Pancreas (tissue), 10 donors: ENCODE measurements at places on chromosomes 7 and 10.

DNA sequence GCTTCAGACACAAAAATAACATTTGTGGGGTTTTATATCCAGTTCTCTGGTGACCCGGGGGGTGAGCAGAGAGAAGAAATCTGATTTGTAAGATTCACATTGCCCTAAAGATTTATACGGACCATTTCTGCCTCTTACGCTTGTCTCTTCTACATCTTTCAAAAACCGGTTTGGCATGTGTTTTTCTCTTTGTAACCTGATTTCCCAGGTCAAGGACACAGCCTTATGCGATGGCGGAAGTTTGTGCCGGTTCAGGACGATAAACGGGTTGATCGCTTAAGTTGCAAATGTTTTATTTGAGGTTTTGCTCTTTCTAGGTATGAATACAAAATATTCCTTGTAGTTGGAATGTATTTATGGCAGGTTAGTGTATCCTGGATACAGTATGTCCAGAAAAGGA, 61.6 kb upstream of the SH2B2 start:
- DNase-seq: no peak

DNA sequence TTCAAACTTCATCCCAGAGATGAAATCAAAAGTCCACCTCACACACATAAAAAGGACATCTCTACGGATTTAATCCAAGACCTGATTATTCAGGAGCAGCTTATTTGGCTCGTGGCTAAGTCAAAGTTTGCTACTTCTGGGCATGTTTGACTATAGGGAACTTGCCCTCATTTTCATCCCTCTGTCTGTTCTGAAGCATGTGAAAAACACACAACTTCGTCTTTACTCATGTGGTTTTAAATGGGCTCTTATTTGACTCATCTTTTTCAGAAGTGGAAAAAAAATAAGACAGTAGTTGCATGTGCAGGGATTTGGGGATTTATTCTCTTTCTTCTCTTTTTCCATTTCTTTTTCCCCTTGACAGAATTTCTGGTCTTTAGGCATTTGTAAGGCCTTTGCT, 295.9 kb downstream of the TFEC start:
- no peak for DNase-seq

DNA sequence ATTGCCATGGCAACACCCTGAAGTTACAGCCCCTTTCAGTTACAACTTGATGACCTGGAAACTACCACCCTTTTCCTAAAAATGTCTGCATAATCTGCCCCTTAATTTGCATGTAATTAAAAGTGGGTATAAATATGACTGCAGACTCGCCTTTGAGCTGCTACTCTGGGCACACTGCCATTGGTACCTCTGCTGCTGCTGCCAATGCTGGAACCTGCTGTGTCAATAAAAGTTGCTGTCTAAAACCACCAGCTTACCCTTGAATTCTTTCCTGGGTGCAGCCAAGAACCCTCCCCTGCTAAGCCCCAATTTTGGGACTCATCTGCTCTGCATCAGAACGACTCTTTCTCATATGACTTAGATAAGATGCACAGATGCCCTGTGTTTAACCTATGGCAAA, 10.2 kb upstream of the FRA10AC1 start:
- DNase-seq: no peak

DNA sequence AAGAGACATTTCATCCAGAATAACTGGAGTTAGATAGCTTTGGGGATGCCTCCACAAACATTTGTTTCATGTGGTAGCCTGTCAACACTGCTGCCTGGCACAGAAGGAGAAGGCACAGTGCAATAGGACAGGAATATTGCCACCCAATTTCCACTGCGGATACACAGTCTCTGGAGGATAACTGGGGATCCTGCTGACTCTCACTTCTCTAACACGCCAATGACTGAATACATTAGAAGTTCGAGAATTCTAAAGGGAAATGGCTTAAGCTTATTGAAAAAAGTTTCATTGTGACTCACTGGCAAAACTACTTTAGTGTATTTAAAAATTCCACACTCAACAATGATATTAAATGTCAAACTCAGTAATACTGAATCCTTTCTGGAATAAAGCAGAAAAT, 12.9 kb downstream of the ARL3 start:
- no peak for DNase-seq

DNA sequence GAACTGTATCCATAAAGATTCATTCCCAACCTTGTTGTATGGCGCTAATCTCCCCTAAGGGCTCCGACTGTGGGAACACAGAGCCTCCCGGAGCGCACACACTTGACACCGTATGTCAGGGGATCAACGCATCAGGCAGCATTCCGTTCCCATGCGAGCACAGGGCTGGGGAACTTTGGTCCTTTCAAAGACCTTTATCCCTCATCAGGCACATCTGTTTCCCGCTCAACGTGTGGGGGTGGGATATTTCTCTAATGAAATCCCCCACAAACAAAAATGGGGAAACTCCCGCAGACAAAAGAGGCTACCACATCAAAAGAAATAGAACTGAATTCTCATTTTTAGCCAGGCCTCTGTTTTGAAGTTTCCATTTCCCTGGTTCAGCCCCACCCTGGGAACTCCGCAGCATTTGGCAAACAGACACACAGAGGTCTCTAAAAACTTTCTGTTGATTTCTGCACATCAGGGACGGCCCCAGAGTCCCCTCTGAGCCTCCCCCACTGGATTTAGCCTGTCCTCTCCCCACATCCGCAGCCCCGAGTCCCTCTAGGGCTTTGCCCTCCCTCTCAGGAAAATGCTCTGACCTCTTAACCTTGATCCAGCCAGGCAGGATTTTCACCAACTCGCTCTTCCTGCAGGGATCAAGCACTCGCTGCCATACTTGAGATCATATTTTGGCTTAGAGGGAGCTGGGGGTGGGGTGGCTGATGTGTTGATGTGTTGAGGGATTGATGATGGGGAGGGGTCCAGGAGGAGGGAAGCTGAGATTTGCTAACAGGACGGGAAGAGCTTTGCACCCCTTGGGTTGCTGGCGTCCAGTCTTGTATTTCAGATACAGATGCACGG, 6.6 kb downstream of the CPA5 start:
- DNase-seq: no peak

DNA sequence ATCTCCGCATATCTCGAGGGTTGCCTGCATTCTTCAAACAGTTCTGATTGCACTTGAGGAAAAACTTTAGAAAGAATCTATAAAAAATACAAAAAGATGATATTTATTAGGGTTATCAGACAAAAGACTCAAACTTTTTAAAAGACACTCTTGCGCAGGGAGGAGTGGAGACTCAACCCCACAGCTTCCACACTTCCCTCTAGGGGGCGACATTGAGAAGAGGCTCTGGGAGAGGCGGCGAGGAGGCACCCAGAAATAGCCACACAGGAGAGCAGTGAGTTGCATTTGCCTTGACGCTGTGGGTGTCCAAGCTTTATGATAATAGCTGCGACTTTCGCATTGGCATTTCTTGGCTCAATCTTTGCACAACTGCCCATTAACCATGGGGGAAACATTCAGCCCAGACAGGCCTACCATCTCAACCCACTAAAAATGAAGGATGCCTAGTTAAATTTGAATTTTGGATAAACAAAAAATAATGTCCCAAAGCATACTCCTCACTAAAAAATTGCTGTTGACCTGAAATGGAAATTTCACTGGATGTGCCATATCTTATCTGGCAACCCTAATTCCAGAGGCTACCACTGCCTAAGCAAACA, 86.2 kb downstream of the EBF3 start:
- DNase-seq: no peak

- DNase-seq: no peak
Measured at GRCh38 chr10:6247041-6247712, 44.4 kb downstream of the PFKFB3 start.

- no peak for DNase-seq
Measured at GRCh38 chr7:44235582-44236332, 35.0 kb downstream of the YKT6 start.

GRCh38 chr10:121574519-121575166, 23.6 kb downstream of the FGFR2 start:
- no peak for DNase-seq

GRCh38 chr10:43846187-43846680, 197.6 kb upstream of the ZNF32 start:
- no peak for DNase-seq

GRCh38 chr7:150341263-150342120, at the start of gene RARRES2:
Gene RARRES2, minus strand, starts transcription at chr7:150341629. Its CDS starts 1,020 bp downstream, at chr7:150340609.
- peak; percentile 78 for DNase-seq

GRCh38 chr10:132309879-132310591, 2.3 kb upstream of the STK32C start:
- no peak for DNase-seq

GRCh38 chr10:75355706-75356105, 45.9 kb downstream of the ZNF503 start:
- DNase-seq: no peak

DNA sequence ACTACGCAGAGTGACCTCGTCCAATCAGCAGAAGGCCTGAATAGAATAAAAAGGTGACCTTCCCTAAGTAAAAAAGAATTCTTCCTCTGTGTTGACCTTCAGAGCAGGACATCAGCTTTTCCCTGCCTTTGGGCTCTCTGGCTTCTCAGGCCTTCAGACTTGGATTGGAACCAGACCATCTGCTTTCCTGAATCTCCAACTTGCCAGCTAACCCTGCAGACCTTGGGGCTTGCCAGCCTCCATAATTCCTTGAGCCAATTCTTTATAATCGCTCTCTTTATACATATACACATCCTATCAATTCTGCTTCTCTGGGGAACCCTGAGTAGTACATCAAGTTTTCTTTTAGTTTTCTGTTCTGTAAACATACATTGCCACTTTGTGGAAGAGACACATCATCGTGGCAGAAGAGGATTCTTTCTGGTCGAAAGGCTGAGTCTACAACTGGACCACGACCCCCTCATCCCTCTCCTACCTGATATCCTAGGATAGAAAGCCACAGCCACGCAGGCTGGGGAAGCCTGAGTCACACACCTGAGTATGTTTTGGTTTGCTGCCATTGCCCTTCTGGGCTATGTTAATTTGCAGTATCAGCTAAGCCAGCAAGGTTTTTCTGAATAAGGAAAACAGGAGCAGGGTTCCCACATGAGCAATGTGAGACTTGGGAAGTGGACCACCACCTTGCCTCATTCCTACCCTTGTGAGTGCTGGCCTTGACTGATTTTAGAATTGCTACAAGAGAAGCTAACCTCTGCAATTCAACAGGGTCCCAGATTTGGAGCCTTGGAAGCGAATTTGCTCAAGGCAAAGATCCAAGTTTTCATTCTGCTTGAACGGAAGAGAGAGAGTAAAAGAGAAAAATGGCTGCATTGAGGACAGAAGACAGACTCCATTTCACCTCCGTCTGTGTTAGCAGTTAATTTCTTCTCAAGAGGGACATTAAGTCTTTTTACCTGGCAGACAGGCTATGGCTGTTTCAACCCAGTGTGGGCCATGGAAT, 445.2 kb upstream of the FZD8 start:
- no peak for DNase-seq

DNA sequence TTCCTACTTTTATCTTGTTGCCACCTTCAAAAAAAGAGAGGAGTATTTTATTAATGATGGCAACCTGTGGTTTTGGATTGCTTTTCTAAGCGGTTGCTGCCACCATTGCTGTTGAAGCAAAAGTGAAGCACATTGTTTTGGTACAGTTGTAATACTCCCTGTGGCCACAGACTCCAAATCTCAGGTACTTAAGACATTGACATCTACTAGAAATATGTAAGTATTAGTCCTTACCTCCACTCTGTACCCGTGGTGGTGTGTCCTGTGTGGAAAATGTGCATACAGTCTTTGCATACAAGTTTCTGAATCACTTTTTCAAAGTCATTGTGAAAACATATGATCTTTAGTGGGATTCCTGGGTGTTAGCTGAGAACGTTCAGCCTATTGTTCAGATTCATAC, 85.7 kb downstream of the ANLN start:
- DNase-seq: no peak

GRCh38 chr7:108452707-108453106, 3.5 kb downstream of the NRCAM start:
- DNase-seq: no peak

DNA sequence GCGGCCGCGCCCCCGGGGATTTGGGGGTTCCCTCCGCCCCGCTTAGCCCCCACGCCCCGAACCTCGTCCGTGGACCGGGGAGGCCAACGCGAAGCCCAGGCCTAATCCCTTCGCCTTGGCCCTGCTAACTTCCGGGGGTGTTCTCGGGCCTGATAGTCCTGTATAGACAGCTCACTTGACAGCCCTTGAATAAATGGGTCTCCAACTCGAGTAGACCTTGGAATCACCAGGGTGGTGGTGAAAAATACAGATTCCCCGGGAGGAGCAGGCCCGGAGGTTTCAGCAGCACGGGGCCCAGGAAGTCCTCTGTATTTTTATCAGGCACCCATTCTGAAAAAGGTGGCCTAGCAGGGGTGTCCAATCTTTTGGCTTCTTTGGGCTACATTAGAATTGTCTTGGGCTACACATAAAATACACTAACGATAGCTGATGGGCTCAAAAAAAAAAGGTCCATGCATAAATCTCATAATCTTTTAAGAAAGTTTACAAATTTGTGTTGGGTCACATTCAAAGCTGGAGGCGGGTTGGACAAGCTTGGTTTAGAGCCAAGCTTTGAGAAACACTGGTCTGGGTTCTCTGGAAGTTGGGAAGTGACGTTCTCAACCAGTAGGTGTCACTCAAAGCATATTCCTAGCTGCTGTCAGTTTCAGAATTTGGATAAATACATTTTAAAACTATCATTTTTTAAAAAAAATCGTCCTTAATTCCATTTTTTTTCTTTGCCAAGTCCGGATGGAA, 221.7 kb downstream of the PHTF2 start:
- peak; percentile 40 for DNase-seq

DNA sequence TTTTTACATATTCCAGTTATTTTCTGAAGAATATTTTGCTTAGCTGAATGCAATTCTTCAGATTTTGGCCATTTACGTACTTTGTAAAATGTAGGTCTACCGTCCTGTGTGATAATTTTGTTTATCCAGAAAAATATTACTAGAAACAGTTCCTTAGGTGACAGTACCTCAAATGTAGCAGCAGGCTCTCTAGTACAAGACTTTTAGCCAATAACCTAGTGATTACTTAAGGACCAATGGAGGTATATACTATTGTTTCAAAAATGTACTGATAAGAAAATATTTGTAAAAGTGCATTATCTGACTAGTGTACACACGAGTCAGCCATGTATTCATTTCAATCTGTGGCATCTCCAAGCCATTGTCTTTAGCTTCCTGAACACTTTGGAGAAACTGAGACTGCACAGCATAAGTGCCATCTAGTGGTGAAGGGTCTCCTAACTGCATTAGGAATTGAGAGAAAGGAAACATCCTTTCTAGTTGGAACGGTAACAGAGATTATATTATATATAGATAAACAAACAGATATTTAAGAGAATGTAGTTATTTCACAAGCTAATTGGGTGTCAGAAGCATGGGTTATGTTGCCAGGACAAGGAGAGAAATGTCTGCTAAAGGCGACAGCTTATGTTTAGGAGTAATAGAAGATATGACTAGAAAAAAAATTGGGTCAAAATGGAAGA, 23.7 kb downstream of the RTKN2 start:
- DNase-seq: no peak

DNA sequence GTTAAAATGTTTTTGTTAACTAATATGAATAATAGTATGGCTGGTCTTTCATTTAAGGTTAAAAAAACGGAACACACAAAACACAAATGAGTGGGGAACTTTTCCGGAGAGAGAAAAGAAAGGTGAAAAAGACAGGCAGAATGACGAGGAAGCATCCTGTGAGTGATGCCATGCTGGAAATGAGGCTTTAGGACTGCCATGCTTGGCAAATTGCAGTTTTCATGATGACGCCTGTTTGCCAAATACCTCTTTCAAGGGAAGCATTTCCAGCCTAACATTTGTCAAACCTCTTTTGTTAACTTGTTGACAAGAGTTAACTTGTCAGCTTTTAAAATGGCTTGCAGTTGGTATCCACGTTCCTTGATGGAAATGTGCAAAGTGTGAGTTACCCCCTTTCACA, 127.5 kb downstream of the RSU1 start:
- DNase-seq: no peak

GRCh38 chr10:68138526-68138925, 29.2 kb downstream of the MYPN start:
- DNase-seq: no peak

GRCh38 chr10:18113881-18114280, 26.3 kb upstream of the CACNB2 start:
- no peak for DNase-seq
